ENCODE measurements at places on chromosomes 7 and 10.

GRCh38 chr7:142964502-142965246 lies 2.5 kb upstream of the KEL start:
- DNase-seq = no peak

GRCh38 chr7:99129001-99129400 lies 14.9 kb downstream of the SMURF1 start:
- no peak for DNase-seq

- DNase-seq = peak; percentile 97
Observed at GRCh38 chr7:105352018-105352612, 36.6 kb downstream of the SRPK2 start.

GRCh38 chr7:151644554-151644953 lies 124.9 kb upstream of the RHEB start:
- no peak for DNase-seq

GRCh38 chr7:8274589-8274988 lies 12.6 kb upstream of the ICA1 start:
- no peak for DNase-seq

- DNase-seq = peak; percentile 78
Observed at GRCh38 chr7:82605247-82605864, 161.8 kb upstream of the CACNA2D1 start.

- no peak for DNase-seq
Observed at GRCh38 chr10:111379534-111380187, 302.8 kb downstream of the ADRA2A start.

- no peak for DNase-seq
Observed at GRCh38 chr7:66413379-66414114, 208.4 kb downstream of the TPST1 start.

DNA sequence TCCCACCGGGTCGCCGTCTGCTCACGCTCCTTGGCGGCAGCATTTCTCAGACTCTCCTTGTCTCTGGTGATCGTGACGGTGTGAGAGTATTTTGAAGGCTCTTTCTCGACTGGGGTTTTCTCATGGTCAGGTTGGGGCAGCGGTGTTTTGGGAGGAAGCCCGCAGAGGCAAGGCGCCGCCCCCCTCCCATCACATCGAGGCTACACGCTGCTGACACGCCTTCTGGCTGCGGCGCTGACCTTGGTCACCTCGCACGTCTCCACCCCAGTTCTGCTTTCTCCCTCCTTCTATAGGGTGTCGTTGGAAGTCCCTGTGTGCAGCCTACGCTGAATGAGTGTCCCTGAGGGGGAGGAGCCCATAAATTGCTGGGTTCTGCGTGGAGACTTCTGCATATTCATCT lies 55.2 kb downstream of the GLRX3 start:
- DNase-seq = no peak

GRCh38 chr10:72316386-72316700 lies 38.4 kb downstream of the DNAJB12 start:
- DNase-seq = no peak

GRCh38 chr10:62732841-62733653 lies 71.5 kb upstream of the ADO start:
- peak; percentile 17 for DNase-seq

- DNase-seq = no peak
Observed at GRCh38 chr7:143728333-143728862, 29.1 kb downstream of the CTAGE6 start.

DNA sequence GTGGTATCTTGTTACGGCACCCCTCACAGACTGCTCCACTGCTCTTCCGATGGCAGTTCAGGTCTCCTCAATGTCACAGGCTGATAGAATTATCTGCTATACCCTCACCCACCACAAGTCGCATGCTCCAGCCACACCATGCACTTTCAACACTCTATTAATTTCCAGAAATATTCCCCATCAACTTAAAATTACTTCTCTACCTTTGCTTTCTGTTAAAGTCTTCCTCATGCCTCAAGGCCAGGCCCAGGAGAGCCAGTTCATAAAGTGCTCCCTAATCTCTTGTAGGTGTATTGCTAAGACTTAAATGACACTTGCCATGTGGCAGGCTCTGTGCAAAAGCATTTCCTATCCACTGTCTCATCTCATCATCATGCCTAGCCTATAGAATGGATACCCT lies 105.9 kb upstream of the ARID5B start:
- peak; percentile 14 for DNase-seq

GRCh38 chr10:108787932-108788331 lies 1135.4 kb downstream of the XPNPEP1 start:
- no peak for DNase-seq

GRCh38 chr10:128922172-128922571 lies 544.9 kb upstream of the MGMT start:
- DNase-seq = no peak

GRCh38 chr7:111098926-111099250 lies 8.0 kb downstream of the LRRN3 start:
- no peak for DNase-seq

GRCh38 chr10:70974920-70975319 lies 86.6 kb upstream of the PCBD1 start:
- DNase-seq = no peak

DNA sequence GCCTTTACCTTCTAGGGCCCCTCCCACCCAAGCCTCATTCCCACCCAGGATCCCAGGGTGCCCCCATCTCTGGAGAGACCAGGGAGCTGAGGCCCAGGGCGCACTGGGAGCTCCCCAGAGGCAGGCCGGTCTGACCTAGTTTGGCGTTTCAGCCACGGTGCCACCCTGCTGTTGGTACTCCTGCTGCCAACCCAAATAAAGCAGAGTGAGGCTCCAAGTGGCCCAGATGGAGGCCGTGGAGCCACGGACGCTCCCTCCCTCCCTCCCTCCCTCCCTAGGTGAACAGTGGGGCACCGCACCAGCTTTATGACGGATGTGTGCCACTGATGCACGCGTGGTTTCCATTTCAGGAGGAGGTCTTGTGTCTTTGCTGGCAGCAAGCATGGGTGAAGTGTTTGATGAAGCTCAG lies 1.8 kb downstream of the INPP5A start:
- peak; percentile 37 for DNase-seq

GRCh38 chr7:497946-498655 lies 21.5 kb downstream of the PDGFA start:
- DNase-seq = no peak

DNA sequence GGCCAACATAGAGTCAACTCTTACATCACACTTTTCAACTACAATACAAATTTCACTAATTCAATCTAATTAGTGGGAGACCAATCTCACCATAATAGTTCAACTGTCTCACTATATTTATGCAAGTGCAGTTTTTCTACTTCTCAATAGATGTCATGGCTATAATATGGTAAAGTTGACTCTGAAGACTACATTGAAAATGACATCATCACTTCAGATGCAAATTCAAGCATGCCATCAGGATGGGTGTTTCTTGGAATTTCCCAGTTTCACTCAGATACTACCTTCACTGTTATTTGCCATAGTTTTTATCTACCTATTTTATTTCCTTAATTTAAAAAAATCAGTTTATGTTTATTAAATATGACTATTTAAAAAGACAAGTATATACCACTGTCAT lies 67.1 kb downstream of the ABLIM1 start:
- DNase-seq = no peak

GRCh38 chr10:96618653-96619052 lies 31.8 kb upstream of the TM9SF3 start:
- no peak for DNase-seq

- DNase-seq = no peak
Observed at GRCh38 chr7:1910827-1911226, 240.8 kb downstream of the ELFN1 start.

DNA sequence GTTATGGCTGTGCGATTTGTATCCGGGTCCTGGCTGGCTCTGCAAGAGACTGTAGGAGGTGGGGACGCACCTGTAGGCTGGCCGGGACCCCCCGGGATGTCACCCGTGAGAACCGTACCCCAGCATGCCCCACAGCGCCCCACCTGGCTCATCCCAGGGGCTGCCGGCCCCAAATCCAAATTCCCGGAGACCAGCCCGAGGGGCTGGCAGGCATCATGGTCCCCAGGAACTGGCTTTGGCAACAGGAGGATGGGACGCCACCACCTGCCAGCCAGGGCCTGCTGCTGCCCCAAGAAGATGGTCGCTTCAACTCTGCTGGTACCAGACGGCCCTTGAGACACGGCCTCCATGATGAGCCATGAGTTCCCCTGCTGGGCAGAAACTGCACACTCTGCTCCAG lies 239.4 kb downstream of the ELFN1 start:
- DNase-seq = no peak

GRCh38 chr10:28743576-28743975 lies 66.3 kb downstream of the BAMBI start:
- no peak for DNase-seq

DNA sequence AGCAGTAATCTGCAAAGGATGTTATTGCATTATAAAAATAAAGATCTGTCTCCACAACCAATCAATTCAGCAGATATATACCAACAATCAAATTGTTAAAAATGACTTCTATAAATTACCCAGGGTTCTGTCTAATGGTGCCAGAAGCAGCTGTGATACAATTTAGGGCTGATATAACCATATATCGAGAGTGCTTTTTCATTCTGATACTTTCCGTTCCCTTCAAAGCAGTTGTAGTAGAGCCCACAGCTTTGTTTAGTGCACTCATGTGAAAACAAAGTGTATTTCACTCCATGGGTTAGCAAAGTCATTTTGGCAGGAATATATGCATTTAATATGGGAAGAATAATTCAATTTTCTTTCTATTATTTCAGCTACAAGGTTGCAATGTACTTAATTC lies 83.1 kb upstream of the CHCHD3 start:
- DNase-seq = no peak

All from NAMALWA (cell line).